Testis (tissue), 5 donors: ENCODE measurements at places on chromosomes 16 and 17. TPM values are rescaled to one million over a fixed set of nuclear protein-coding genes. Genes with fewer than 3 reads are reported as not detected.

PRSS21 gene
- polyA plus RNA-seq, result 153 TPM

ESRP2 gene
- polyA plus RNA-seq, result 30.6 TPM

PRKCB gene
- polyA plus RNA-seq, result 25.5 TPM

G6PC1 gene
- 0.26 TPM for polyA plus RNA-seq
